ENCODE measurements at places on chromosomes 7 and 10.
A peak's percentile ranks its signal among the peaks of the same experiment; 100 is the strongest.

DNA sequence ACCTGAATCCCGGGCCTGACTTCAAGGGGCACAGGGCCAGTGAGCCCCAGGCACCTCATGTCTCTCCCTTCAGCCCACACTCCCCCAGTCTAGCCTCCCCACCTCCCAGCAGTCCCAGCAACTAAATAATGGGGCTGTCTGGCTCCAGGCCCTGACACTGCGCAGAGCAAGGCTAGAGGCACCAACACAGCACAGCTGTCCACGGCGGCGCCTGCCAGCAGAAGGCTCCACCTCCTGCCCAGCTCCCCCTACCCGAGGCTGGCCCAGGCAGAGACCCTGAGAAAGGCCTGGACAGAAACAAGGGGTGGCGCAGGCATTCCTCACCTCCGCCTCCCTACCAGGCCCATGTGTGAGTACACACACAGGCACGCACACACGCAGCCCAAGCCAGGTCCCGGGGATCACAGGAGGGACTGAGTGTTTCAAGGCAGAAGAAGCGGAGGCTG, 6.1 kb downstream of the KCNH2 start:
- DNase-seq, result no peak

DNA sequence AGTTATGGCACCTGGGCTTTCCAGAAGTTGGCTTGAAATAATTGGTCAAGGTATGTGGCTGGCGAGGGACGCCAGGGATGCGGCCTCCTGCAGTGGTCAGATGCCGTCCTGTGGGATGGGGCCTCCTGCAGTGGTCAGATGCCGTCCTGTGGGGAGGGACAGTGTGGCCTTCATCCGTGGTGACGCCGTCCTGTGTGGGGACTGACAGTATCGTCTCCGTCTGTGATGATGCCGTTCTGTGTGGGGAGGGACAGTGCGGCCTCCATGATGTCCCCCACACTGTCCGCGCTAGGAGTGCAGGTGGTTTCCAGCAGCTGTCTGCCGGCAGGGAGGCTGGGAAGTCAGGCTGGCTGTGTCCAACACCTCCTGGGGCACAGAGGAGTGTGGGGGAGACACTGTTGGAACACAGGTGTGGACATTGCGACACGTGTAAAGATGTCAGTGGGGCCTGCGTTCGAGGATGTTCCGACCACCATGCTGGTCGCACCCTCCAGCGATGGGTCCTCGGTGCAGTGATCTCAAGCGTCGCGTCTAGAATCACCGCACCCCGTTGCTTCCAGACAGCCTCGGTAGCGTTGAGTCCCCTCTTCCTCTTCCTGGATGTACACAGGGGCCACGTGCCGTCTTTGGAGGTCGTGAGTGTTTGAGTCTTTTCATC, 52.6 kb downstream of the INPP5A start:
- DNase-seq, result no peak

DNA sequence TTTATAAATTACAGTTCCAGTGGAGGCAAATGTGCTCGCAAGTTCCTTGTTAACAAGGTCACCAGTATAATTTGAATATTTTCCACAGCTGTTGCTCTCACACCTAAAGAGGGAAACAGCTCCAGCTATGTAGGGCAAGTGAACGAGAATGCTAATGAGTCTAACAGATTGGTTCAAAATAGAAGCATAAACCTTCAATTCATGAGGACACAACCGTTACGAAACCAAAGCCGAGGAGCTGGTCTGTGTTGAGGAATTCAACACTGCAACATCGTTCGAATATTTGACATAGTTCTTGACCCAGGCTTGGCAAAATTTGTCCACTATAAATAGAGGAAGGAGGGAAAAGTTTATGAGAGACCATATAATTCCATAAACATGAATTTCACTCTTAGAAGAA, 161.3 kb downstream of the KLF6 start:
- peak; percentile 92 for DNase-seq

DNA sequence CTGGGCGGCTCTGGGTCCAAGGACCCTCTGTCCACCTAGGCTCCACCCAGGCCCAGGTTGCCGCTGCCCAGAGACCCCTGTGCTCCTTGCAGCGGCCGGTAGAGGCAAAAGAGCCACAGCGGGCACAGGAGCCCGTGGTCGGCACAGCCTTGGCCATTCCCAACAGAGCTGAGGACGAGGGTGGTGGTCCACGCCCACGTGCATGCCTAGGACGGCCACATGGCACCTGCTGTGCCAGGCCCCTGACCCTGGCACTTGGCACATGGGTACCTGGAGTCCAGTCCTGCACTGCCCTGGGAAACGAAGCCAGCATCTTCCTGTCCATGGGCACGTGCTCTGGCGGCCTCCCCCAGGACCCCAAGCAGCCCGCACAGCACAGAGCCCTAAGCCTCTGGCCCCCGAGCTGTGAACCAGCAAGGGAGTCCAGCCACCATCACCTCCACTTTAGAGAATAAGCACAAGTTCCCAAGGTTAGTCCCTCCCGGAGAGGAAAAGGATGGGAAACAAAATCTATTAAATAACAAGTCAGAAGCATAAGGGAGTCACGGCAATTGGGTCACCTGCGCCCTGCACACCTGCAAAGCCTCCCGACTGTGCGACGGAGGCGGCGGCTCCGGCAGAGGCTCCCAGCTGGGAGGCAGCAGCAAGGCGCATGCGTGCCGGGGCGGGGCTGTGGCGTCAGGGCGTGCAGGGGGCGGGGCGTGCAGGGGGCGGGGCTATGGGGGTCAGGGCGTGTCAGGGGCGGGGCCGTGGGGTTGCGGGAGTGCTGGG, 59.1 kb downstream of the STK32C start:
- DNase-seq, result peak; percentile 48

- no peak for DNase-seq
Observed at GRCh38 chr10:130463876-130464364, 327.7 kb downstream of the GLRX3 start.

Measured in EL (cell line).